ENCODE measurements at places on chromosomes 5 and 9.

DNA sequence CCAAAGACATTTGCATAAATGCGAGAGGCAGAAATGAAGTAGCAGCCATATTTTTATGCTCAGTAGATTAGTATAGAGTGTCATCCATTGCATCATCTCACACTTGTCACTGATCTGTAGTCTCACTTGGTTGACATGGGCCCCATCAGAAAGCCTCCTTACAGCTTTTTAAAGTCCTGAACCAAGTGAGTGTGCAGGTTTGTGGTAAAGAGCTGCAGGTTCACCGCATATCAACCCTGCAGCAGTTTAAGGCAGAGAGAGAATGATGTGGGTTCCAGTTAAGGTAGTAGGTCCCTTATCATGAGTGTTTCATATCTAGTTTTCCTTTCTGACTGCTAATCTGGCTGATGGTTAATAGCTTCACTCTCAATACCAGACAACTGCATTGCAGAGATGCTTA, 1080.3 kb downstream of the NR2F1-AS1 start:
- DNase-seq, result no peak

DNA sequence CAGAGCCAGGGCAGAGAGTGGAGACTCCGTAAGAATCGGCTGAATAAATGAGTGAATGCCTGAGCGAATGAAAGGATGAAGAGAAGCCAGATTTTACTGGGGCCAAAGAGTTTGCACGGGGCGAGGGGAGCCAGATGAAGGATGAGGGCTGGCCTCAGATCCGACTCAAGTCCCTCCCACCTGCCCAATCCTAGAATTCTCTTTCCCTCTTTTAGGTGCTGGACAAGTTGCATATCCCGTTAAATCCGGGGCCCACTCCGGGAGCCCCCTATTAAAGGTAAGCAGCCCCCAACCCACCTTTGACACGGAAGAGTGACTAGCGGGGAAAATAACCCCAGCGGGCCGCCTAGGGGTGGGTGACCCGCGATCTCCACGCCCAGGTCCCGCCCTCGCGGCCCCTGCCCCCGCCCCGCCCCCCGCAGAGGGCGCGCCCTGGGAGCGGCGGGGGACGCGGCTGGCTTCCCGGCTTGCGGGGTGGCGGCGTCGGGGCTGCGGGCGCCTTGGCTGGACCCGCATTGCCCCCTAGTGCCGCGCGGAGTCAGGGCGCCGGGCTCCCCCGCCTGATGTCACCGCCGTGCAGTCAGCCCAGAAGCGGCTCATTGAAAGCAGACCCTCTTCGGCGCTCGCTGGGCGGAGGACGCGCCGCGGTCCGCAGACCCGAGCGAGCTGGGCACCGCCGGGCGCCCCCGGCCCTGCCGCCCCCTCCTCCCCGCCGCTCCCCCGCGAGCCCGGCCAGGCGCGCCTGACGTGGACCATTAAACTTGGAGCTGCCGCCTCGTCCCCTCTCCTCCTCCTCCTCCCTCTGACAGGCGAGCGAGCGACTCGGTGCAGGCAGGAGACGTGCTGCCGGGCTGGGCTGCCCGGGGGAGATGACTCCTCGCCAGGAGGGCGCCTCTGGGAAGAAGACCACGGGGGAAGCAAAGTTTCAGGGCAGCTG, at the start of gene ADRA1B:
TSS of gene ADRA1B (plus strand) at position 579 of the 937 bp plus-strand sequence. CDS start 424 bp downstream, outside the sequence.
- peak; percentile 2 for DNase-seq

DNA sequence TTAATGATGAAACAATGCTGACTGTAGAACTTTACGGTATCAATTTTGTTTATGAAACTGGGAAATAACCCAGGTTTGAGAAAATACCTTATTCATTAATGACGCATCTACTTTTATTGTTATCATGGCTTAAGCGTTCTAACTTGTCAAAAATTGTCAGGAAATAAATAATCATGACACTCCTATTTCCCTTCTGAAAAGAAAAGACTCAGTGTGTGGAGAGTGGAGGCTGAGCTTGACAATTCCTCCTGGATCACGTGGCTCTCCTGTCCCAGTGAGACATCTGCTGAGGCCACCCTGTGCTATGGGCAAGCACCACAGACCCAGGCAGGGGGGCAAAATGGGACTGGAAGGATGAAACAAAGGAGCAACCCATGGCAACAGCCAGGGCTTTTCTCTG, 466.4 kb downstream of the ZNF608 start:
- DNase-seq, result no peak

DNA sequence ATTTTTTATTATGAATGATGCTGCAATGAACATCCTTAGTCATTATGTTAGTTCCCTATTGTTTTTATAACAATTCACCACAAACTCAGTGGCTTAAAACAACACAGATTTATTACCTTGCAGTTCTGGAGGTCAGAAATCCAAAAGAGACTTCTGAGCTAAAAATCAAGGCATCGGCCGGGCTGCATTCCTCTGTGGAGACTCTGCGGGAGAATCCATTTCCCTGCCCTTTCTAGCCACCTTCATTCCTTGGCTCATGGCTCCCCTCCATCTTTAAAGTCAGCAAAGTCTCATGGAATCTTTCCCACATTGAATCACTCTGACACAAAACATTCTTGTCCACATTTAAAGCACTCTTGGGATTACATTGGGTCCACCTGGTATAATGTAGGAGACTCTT, 38.6 kb downstream of the SNX18 start:
- DNase-seq, result no peak

DNA sequence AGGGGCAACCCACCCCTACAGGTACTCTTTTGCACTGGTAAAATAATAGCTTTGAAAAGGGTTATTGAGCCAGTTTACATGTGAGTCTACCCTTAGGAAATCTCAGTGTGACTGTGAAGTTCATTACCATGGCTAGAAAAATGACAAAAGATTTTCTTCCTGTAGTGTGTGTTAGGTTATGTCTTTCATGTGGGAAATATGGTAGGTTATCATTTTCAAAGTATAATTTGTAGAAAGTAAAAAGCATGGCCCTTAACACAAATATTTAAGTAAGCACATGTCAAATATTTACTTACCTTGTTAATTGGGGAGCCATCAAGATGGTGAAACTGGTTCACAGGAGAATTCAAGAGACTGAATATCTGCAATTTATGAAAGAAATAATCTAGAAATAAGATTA, 37.3 kb upstream of the PLPP1 start:
- no peak for DNase-seq

GRCh38 chr5:176748073-176748966, 62.0 kb upstream of the UNC5A start:
- no peak for DNase-seq

DNA sequence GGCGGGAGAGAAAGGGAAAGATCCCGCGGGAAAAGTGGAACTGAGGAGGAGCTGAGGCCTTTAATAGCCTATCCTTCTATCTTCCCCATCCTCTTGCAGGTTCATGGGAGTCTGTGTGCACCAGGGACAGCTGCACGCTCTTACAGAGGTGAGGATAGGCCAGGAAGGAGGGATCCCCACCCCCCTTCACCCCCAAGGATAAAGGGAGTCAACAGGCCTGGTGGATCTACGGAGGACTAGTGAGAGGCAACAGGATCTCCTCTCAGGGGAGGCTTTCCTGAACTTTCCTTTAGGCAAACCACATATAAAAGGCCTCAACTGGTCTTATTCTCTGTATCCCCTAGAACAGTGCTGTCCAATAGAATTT, 1.1 kb downstream of the TESK1 start:
- no peak for DNase-seq

DNA sequence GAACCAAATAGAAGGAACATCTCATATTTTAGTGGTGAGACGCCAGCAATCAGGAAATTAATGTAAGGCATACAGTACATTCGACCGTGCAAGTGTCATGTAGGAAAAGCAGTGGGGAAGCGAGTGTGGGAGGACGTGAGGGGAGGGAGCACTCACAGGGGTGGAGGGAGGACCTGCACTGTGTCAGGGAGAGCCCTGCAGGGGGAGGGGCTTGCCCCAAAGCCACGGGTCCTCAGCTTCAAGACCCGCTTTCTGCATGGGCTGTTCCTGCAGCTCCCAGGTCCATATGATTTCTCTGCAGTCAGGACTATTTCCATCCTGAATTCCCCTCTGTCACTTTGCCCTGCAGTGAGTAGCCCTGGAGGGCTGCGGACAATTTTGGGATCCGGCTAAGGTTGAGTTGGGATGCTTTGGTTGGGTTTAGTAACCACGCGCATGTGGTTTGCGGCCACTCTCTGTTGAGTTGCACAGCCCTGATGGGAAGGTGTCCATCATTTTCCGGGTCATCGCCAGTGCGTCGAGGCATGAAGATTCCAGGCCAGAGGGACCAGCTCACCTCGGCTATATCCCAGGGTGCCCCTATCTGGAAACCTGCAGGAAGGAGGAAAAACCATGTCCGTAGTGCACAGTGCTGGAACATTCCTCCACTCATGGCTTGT, 61.9 kb downstream of the IRX1 start:
- no peak for DNase-seq

- no peak for DNase-seq
These were observed 15.3 kb downstream of the XRCC4 start for GRCh38 chr5:83092619-83093018.

DNA sequence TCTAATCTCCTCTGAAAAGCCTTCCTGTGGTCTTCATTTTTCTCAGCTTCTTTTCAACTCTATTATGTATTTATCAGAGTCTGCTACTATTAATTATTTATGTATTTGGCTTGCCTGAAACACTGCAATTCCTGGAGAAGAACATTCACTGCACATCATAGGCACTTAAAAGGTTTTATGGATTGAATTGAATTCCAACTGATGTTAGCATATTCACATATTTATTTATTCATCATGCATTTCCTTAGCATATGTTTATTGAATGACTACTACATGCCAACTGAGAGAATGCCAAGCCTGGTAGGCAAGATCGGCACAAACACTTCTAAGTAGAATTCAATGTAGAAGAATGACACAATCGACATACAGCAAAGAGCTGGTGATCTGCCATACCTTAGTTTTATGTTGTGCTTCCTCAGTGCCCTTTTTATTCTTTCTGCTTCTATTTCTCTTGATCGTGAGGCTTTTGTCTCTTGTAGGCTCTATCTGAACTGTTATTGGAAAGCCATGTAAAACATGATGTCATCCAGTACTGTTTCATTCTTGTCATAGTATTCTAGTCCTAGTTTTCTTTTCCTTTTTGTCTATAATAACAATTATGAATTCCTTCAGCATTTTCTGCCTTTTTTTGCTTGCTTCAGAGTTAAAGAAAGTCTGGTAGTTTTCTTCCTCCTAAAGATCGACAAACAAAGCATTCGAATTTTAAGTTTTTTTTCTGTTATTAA, 454.2 kb downstream of the TLE4 start:
- no peak for DNase-seq

DNA sequence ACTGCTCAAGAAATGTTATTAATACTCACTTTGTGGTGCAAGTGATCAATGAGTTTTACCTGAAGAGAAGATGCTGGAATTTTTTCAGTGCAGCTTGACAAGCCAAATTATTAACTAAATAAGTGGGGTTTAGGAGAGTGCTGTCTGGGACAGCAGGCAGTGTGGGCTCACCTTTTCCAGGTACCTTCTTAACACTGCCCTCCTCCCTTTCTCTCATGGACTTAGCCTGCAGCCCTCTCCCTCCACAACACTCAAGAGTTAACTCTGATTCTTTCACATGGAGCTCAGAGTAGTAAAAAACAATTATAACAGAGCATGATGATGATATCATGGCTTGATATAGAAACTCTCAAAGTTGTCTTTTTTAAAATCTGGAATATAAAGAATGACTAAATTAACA, 404.8 kb upstream of the SLC30A5 start:
- no peak for DNase-seq

GRCh38 chr5:172336676-172337285, 53.2 kb upstream of the UBTD2 start:
- no peak for DNase-seq

- no peak for DNase-seq
These were observed 26.3 kb upstream of the FAM120AOS start for GRCh38 chr9:93479726-93480125.

- DNase-seq, result no peak
These were observed 63.3 kb upstream of the ZFR start for GRCh38 chr5:32507738-32508434.

- no peak for DNase-seq
These were observed 82.9 kb downstream of the TMEM252 start for GRCh38 chr9:68457803-68458202.

DNA sequence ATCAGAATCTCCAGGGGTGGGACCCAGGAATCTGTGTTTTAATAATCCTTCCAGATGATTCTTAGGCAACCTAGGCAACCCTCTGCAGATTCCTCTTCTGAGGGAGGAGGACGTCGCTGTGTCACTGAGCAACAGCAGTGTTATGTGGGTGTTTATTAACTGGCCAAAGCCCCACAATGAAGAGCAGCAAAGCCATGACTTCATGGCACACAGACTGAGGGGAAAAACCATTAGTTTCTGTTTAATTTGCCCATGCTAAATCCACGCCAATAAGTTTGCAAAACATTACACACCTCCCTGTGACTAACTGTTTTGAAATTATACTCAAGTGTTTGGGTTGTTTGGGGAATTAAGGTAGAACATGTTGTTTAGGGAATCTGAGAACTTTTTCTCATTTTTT, 83.7 kb upstream of the TMED7 start:
- DNase-seq, result no peak

- no peak for DNase-seq
These were observed 19.7 kb downstream of the RAI14 start for GRCh38 chr5:34675857-34676256.

GRCh38 chr5:137281201-137281600, 217.9 kb downstream of the SPOCK1 start:
- no peak for DNase-seq

DNA sequence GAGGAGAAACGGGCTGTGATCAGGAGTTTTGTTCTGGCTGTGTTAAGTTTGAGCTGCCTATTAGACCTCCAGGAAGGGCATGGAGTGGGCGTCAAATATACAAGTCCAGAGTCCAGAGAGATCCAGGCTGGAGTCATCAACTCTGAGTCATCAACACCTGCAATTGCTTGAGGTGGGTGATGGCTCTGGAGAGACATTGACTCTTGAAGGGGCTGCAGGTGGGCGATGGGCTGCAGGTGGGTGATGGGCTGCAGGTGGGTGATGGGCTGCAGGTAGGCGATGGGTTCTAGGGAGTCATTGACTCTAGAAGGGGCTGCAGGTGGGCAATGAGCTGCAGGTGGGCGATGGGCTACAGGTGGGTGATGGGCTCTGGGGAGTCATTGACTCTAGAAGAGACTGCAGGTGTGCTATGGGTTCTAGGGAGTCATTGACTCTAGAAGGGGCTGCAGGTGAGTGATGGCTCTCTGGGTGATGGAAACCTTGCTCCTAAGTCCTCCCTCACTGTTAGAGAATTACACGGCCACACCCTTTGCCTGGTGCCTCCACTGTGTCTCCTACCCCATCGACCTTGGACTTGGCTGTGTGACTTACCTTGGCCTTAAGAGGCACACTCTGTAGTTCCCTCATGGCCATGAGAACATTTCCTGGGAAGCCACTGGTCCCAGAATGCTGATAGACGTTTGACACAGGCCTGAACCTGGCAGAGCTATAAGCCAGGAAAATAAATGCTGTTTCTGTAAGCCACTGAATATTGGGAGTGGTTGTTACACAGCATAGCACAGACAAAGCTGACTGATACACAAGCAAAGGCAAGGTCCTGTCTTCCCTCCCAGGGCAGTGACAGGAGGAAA, 10.4 kb upstream of the FIBCD1 start:
- no peak for DNase-seq
